NCI-H1417 treated with DMSO at 0.1 percent for 48 hours (cell line): ENCODE measurements at places on chromosomes 2 and 18.
A peak's percentile ranks its signal among the peaks of the same experiment; 100 is the strongest.

- no peak for DNase-seq
Observed at GRCh38 chr18:42758852-42759251, 356.6 kb downstream of the RIT2 start.

- no peak for DNase-seq
Observed at GRCh38 chr2:85303780-85304531, 23.8 kb downstream of the TGOLN2 start.

GRCh38 chr2:53561155-53561554 lies 206.4 kb upstream of the CHAC2 start:
- DNase-seq: no peak

GRCh38 chr2:3289971-3290370 lies 87.6 kb downstream of the EIPR1 start:
- DNase-seq: no peak

- DNase-seq: no peak
Observed at GRCh38 chr18:887716-888115, 17.0 kb upstream of the ADCYAP1 start.

DNA sequence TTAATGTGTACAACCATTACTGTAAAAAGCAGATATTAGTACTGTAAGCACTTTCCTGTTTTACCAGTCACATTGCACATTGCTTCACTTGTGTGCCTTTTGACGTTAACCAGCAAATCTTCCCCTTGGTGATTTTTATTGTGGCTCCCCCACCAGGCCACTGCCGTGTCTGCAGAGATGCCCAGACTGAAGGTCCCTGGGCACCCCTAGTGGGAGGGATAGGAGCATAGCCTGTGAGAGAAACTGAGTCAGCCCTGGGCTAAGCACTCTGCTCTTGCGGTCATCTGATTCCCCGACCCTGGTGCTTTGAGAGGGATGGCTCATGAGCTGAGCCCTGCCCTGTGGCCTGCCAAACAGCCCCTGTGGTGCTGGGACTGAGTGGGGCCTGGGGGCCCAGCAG lies 73.4 kb downstream of the INPP4A start:
- no peak for DNase-seq

GRCh38 chr2:233446121-233446520 lies 91.8 kb downstream of the DGKD start:
- no peak for DNase-seq

DNA sequence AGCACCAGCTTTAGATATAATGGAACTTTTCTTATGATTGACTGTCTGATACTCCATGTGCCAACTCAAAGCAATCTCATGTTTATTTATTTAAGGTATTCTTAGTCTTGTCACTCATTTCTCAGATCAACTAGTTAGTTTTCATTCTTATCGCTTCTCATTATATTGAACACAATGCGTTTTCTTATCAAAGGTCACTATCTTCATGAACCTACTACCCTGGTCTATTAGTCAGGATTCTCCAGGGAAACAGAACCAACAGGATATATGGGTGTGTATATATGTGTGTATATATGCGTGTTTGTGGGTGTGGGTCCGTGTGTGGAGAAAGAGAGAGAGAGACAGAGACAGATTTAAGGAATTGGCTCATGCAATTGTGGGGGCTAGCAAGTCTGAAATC lies 619.9 kb downstream of the ZEB2 start:
- no peak for DNase-seq

DNA sequence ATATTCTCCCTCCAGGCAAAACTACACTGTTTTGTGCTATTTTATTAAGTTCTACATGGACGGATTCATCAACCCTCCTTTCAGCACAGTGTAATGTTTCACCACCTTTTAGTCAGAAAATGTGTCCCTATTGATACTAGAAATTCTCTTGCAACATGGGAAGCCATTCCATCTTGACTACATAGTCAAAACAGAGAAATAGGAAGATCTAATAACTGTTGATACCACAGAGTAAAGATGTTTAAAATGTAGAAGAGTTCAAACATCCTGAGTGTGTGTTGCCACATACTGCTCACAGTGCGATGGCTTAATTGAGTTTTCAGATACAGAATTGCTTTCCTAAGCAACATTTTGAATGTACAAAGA lies 492.2 kb upstream of the RAB12 start:
- no peak for DNase-seq

DNA sequence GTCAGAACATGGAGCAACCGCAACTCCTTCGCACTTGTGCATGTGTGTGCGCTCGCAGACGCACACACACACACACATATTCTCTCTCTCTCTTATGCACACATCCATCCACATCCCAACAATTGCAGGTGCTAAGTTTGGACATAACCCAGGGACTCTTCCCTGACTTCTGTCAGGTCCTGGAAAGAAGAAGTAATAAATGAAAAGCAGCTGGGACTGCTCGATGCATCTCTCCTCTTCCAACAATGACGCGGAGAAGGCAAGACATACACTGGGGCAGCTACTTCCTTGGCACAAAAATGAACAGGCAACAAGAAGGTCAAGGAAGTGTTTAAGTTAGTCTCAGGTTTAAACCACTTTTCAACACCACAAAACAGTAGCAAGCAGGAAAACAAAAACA lies 23.6 kb downstream of the STARD7 start:
- no peak for DNase-seq

GRCh38 chr2:173734797-173735196 lies 230.4 kb downstream of the SP3 start:
- DNase-seq: no peak

GRCh38 chr2:51013933-51014526 lies 17.9 kb downstream of the NRXN1 start:
- no peak for DNase-seq

DNA sequence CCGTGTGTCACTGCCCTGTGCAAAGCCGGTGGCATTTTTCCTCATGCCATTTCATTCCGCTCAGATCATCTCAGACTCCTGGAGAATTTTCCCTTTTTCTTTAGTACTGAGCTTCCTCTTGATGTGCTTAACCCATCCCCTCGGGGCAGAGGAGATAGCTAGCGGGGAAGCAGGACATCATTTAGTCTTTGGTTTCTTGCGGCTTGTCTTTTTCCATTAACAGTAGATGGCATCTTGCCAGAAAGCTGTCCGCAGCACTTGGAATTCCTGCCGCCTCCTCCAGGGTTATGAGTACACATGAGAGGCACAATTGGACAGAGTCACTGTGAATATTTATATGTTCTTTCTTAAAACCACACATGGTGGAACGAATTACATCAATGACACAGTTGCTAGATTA lies 226.6 kb downstream of the ALPK2 start:
- peak; percentile 21 for DNase-seq

DNA sequence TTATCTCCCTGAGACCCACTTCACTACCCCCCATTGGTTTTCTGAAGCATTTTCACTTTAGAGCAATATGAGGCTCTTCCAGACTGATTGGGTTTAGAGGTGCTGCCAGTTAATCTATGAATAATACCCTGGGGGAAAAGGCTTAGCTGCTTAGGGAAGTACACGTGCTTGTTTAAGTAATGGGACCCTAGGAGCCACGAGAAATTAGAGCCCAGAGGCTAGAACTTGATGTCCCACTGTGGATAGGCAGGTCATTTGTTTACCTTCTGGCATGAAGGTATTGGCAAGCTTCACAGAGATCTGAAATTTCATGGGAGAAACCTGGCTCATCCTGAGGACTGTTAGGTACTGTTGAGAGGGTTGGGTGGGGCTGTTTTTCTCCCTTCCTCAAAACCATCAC lies 59.7 kb downstream of the CLIP4 start:
- no peak for DNase-seq

- DNase-seq: no peak
Observed at GRCh38 chr18:52409727-52410126, 69.7 kb downstream of the DCC start.

- DNase-seq: no peak
Observed at GRCh38 chr18:70166668-70167067, 38.8 kb downstream of the RTTN start.

GRCh38 chr2:26573241-26573925 lies 67.8 kb downstream of the CIB4 start:
- no peak for DNase-seq

GRCh38 chr2:119983108-119983507 lies 29.8 kb upstream of the EPB41L5 start:
- no peak for DNase-seq

DNA sequence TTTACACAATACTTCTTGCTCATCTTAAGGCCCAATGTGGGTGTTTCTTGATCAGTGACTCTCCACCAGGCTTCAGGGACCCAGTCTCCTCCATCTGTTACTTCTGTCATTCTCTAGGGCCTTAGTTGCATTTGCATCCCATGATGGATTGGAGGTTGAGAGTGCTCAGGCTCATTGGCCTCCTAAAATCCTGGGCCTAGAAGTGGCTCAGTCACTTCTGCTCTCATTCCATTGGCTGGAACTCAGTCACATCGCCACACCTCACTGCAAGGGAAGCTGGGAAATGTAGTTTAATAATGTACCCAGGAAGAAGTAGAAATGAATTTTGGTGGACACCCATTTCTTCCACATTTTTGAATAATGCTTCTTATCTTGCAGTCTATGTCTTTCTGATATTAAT lies 223.5 kb downstream of the HRH4 start:
- DNase-seq: no peak

- DNase-seq: no peak
Observed at GRCh38 chr2:113965644-113966043, 75.8 kb downstream of the ACTR3 start.
